ENCODE measurements at places on chromosomes 7 and 10.
A peak's percentile ranks its signal among the peaks of the same experiment; 100 is the strongest.

DNA sequence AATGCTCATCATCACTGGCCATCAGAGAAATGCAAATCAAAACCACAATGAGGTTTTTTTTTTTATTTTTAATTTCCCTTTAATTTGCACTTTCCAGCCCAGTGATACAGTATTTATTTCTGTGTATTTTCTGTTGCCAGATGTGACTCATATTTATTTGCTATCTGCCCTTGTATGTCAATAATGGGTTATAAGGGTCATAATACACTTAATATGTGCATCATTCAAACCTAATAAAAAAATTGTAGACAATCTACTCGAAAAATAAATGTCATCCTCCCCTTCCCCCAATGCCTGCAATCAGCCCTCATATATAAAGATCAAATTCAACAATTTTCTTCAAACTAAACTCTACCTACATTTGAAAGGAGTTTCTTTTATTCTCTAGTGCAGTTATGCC is 154.5 kb downstream of the CSTF2T start:
- DNase-seq: no peak

- DNase-seq: no peak
Observed at GRCh38 chr10:44949127-44949802, 10.3 kb upstream of the RASSF4 start.

DNA sequence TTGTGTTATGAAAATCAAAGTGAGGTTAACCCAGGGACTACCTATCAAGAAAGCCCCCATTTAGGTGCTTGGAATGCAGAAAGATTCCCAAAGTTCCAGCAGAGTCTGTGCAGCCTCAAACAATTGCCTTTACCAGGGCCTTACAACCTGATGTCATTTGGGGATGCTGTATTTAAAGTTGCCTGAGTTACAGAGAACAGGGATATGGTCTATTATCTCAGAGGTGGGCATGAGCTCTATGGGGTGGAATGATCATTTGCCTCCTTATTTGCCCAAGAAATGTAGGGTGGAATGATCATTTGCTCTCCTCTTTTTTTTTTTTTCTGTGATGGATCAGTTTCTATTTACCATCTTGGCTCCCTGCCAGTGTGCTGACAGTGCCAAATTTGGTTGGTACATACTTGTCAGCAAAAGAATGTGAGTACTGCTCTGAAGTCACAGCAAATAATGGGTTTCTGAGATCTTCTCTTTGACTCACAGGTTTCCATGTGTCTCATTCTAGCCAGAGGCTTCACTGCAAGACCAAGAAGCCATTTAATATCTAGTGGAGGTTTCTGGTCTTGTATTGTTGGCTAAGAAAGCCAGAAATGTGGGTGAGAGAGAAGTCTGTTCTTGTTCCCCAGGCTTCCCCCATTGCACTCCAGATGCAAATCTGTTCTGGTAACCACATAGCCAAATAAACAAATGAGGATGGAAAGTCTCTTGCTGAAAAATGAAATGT is 45.5 kb upstream of the ZNRF2 start:
- no peak for DNase-seq

DNA sequence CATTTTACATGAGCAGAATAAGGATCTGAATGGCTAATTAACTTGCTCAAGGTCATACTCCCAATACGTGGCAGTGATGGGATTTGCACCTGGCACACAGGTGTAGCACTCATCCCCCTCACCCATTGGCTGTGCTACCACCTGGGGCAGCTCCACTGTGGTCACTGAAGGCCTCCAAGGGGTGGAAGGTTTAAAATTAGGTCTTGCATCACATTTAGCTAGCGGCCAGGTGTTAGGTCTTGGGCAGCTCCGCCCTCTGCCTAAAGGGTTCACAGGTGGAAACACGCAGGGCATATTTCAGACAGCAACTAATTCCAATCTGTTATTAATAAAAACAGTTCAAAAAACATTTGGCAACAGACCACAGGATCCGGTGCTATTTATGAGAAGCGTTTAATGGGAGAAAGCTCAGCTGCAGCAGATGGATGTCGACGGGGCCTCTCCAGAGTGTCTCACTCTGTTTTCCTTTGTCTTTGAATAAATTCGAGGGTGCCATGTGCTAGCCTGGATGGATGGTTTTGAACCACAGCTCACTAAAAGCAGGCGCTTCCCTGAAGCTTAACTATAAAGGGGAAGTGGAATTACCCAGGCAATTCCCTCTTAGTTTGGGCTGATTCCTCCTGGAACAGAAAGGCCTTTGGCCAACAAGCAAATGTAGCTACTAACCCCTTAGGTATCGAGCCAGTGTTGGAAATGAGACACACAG is 1017.6 kb downstream of the TYW1 start:
- DNase-seq: no peak

GRCh38 chr7:1446620-1447032 is 12.6 kb downstream of the MICALL2 start:
- DNase-seq: no peak

GRCh38 chr10:44233561-44234482 is 151.1 kb downstream of the CXCL12 start:
- DNase-seq: no peak

- no peak for DNase-seq
Observed at GRCh38 chr10:68506411-68506810, 20.9 kb downstream of the SLC25A16 start.

DNA sequence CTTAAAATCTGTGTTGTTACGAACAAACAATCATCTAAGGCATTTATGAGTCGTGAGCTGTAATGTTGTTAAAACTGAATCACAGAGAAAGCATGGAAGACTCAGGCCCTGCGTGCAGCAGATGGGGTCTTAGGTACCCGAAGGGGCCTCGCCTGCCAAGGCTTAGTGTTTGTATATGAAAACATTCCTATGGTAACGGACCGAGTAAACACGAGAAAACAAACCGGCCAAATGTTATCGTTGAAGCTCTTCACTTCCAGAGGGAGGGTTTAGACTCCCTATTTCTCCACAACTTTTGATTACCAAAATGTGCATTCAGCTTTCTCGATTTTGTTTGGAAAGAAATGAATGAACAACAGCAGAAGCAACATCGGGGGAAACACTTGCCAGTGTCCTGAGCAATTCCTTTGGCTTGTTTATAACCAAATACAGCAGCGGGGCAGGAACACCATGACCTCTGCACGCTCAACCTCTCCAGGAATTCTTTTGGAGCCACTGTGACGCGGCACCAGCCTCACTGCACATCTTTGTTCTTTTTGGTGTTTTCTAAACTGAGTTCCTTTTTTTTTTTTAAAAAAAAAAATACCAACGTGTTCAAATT is 121.6 kb upstream of the KLF6 start:
- no peak for DNase-seq

DNA sequence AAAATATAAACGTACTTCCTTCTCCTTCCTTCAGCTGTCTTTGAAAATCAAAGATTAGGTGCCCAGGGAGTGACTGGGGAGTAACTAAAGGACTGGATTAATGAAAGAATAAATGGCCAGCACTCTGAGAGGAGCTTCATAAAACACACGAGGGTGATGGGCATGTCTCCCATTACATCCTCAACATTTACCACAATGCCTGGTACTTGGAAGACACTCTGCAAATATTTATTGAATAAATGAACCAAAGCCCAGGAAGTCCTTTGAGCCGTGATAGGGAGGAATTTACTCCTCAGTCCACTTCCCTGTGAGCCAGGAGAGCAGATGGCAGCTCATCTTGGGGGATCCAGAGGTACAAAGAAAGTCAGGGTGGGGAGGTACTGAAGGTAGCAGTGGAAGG is 96.3 kb downstream of the RAB11FIP2 start:
- DNase-seq: no peak

GRCh38 chr7:150715293-150715692 is 1.1 kb upstream of the GIMAP1 start:
- no peak for DNase-seq

DNA sequence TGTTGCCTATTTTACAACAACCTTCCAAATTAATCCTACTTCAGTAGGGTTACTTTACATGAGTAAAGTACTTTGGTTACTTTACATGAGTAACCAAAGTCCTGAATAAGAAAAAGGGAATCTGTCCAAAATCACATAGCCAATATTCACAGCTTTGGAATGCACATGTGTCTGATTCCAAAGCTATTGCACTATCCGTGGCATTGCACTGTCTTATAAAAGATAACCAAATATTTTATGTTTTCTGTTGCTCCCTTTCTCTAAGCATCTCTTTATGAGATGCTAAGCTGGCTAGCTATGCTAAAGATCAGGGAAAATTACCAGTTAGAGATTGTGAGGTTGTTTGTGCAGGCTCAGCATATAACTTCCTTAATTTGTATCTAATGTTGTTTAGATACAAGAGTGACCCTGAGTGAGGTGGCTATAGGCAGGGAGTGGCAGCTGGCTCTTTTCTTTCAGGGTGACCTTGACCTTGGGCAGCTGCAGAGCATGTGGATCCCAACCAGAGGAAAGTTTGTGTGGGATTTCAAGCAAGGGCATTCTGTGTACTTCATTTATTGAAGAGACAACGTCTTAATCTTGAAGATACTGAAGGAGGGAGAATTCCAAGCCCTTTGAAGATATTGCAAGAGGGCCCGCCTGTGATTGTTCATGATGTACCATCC is 366.1 kb upstream of the ANKRD30A start:
- DNase-seq: no peak

GRCh38 chr10:120262857-120263547 is 194.0 kb upstream of the PLPP4 start:
- DNase-seq: no peak

GRCh38 chr7:111987115-111987826 is 218.9 kb downstream of the DOCK4 start:
- DNase-seq: no peak

- DNase-seq: no peak
Observed at GRCh38 chr10:103739039-103739764, 116.2 kb downstream of the SH3PXD2A start.

DNA sequence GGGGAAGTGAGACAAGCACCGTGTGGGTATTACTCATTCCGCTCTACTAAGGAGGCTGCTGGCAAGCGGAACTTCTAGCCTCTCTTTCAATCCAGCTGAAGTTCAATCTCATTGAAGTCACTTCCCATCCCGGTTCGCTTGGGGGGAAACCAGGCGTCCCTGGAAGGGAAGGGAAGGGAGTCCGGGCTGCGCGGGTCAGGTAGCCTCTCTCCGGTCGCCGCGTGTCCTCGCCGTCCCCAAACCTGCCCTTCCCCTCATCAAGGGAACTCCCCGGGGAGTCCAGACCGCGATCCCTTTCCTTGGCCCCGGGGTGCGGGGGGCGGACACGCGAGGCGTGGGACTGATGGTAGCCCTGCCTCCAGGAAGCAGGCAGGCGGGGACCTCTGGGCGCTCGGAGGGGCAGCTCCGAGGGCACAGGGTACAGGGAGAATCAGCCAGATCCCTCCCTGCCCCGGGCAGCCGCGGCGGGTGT is 598 bp upstream of the ZEB1 start:
- peak; percentile 80 for DNase-seq

- DNase-seq: no peak
Observed at GRCh38 chr10:51599647-51600046, 99.7 kb downstream of the CSTF2T start.

DNA sequence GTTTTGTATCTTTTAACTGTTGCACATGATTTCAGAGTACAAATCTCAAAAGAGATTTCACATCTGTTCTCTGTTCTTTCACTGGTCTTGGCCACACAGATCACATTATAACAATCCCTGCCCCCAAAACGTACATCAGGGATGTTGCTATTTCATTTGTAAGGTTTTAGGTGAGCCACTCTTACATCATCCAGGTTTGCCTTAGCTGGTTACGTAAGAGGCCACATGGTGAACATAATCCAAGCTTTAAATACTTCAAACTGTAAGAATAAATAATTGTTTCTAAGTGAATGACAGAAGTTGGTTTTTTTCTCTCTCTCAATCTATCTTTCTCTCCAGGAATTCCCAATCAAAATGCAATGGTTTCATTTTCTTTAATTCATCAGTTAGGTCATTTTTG is 245.9 kb upstream of the HGF start:
- no peak for DNase-seq

GRCh38 chr7:44536090-44536489 is 5.0 kb downstream of the NPC1L1 start:
- DNase-seq: no peak

All from CD4-positive, alpha-beta T cell treated with Interleukin-4 for 4 hours (primary cell).